ENCODE measurements at places on chromosomes 5 and 9. TPM values are rescaled to one million over a fixed set of nuclear protein-coding genes. Genes with fewer than 3 reads are reported as not detected.

- H3K4me1 ChIP-seq, result peaks cover 6% of the 10 kb centered on the region
- peaks cover 22% of the 10 kb centered on the region for H3K36me3 ChIP-seq
- DNase-seq, result no peak
- peaks cover 1% of the 10 kb centered on the region for H3K27me3 ChIP-seq
- no peak overlapping the region for H3K27ac ChIP-seq
Measured at GRCh38 chr9:33117796-33118195, 41.3 kb upstream of the SMU1 start.

DNA sequence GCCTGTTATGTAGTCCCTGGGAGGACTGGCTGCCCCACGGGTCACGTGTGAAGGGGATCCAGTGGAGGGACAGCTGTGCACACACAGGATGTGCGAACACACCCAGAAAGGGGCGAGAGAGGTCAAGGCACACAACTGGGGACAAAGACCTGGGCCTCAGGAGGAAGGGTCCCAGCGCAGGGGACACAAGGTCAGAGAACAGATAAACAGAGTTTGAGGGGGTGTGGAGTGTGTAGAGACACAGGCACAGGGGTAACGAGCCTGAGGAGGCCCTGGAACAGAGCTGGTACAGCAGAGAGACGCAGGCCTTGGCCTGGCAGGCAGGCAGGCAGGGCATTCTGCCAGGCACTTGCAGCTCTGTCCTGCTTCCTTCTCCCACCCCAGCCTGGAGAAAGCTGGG is 14.8 kb upstream of the PSMD5 start:
- H3K27me3 ChIP-seq, result peaks cover 6% of the 10 kb centered on the region
- no peaks in the 10 kb centered on the region for H3K36me3 ChIP-seq
- no peak for DNase-seq

Gene CYSRT1
- 1.4 TPM for total RNA-seq

Gene SLC1A3
- total RNA-seq, result 4.0 TPM

GRCh38 chr9:84846906-84847305 is 177.4 kb downstream of the NTRK2 start:
- no peak overlapping the region for H3K4me3 ChIP-seq
- no peak overlapping the region for H3K27ac ChIP-seq
- DNase-seq, result no peak

Gene PNPLA7
- total RNA-seq, result 3.9 TPM

Gene ERBIN
- 93.3 TPM for total RNA-seq

GRCh38 chr9:93206576-93207155 is 22.7 kb downstream of the WNK2 start:
- H3K27me3 ChIP-seq, result peaks cover 9% of the 10 kb centered on the region
- no peak overlapping the region for H3K27ac ChIP-seq
- DNase-seq, result no peak
- H3K4me3 ChIP-seq, result no peak overlapping the region
- H3K36me3 ChIP-seq, result no peaks in the 10 kb centered on the region

- peaks cover 4% of the 10 kb centered on the region for H3K36me3 ChIP-seq
- no peak overlapping the region for H3K4me3 ChIP-seq
- peaks cover 1% of the 10 kb centered on the region for H3K27me3 ChIP-seq
- H3K4me1 ChIP-seq, result peaks cover 24% of the 10 kb centered on the region
- no peak overlapping the region for H3K27ac ChIP-seq
Measured at GRCh38 chr5:170353961-170354360, 35.2 kb downstream of the KCNMB1 start.

- no peak overlapping the region for H3K4me3 ChIP-seq
Measured at GRCh38 chr9:127872369-127873222, 4.9 kb downstream of the AK1 start.

DNA sequence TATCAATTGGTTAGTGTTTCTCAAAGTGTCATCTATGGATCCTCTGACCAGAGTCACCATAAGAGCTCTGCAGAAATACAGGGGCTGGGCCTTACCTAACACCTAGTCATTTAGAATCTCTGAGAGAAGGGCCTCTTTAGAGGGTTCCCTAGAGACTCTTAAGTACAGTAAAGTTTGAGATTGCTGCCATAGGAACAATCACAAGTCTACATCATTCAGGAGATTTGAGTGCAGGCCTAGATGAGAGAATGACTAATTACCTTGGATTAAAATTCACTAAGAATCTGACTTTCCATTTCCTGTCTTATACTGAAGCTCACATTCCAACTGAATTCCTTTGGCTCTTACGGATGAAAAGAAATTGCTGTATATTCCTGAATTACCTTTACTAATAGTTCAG is 182.1 kb upstream of the PTGER4 start:
- H3K27me3 ChIP-seq, result peaks cover 1% of the 10 kb centered on the region
- H3K4me1 ChIP-seq, result no peaks in the 10 kb centered on the region
- H3K36me3 ChIP-seq, result no peaks in the 10 kb centered on the region
- no peak overlapping the region for H3K4me3 ChIP-seq

Gene PCSK1
- 0.41 TPM for total RNA-seq

Gene FBP2
- 0.28 TPM for total RNA-seq

GRCh38 chr5:32578363-32578762 is 7.0 kb upstream of the SUB1 start:
- H3K27me3 ChIP-seq, result peaks cover 7% of the 10 kb centered on the region
- peaks cover 24% of the 10 kb centered on the region for H3K4me1 ChIP-seq
- no peak overlapping the region for H3K4me3 ChIP-seq
- H3K36me3 ChIP-seq, result peaks cover 8% of the 10 kb centered on the region

GRCh38 chr5:8826508-8826907 is 719.4 kb downstream of the SEMA5A start:
- H3K4me1 ChIP-seq, result no peaks in the 10 kb centered on the region
- no peaks in the 10 kb centered on the region for H3K27me3 ChIP-seq
- no peak overlapping the region for H3K4me3 ChIP-seq

Gene ISL1
- total RNA-seq, result 0.67 TPM

- peaks cover 6% of the 10 kb centered on the region for H3K27me3 ChIP-seq
- peak; percentile 37 for DNase-seq
- peak overlapping the region; percentile 89 for H3K27ac ChIP-seq
- peaks cover 3% of the 10 kb centered on the region for H3K36me3 ChIP-seq
- no peak overlapping the region for H3K4me3 ChIP-seq
Measured at GRCh38 chr5:111227801-111228200, 3.6 kb downstream of the CAMK4 start.

GRCh38 chr5:174518512-174518911 is 205.9 kb upstream of the MSX2 start:
- no peak overlapping the region for H3K4me3 ChIP-seq
- H3K27me3 ChIP-seq, result peaks cover 2% of the 10 kb centered on the region

DNA sequence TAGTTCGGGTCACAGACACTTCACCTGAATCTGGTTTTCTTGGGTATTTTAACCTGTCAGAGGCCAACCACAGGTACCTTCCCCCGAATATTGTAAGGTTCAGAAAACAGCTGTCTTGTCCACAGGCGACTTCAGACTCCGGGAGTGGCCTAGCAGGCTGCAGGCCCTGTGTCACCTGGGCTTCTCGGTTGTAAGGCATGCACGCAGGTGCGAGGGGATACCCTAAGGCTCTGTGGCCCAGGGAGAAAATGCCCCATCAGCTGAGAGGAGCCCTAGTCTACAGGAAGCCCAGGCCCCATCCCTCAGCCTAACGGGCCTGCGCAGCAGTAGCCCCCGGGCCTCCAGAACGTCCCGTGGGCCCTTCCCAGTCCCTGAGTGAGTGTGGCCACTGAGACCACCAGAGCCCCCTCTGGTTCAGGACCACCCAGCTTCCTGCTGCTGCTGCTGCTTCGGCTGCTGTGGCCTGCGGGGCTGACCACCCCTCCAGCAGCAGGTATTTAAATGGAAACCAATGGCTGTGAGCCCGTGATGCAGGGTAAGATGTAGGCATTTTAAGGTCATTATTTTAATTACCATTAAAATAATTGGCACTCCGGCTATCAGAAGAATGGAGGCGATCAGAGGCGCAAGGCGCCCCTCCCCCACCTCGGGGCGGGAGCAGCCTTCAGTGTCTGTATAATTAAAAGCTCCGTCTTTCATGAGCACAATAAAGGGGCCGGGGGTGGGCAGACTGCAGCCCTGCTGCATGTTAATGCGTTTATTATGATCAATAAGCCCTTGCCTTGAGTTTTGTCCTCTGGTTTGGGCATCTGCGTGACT is 65.4 kb downstream of the PSMB7 start:
- H3K4me1 ChIP-seq, result no peaks in the 10 kb centered on the region
- no peak overlapping the region for H3K27ac ChIP-seq

GRCh38 chr5:108259306-108259705 is 122.6 kb downstream of the FBXL17 start:
- no peak overlapping the region for H3K4me3 ChIP-seq
- peaks cover 1% of the 10 kb centered on the region for H3K27me3 ChIP-seq
- DNase-seq, result no peak
- H3K27ac ChIP-seq, result peak overlapping the region; percentile 12
- H3K4me1 ChIP-seq, result peaks cover 25% of the 10 kb centered on the region
- H3K36me3 ChIP-seq, result no peaks in the 10 kb centered on the region

- H3K27ac ChIP-seq, result peak overlapping the region; percentile 11
- no peak overlapping the region for H3K4me3 ChIP-seq
- peaks cover 4% of the 10 kb centered on the region for H3K27me3 ChIP-seq
- DNase-seq, result peak; percentile 49
- no peaks in the 10 kb centered on the region for H3K36me3 ChIP-seq
Measured at GRCh38 chr9:129584136-129584535, 36.8 kb downstream of the C9orf50 start.

Gene SUSD1
- total RNA-seq, result 5.7 TPM

- no peak overlapping the region for H3K4me3 ChIP-seq
- no peak for DNase-seq
- peaks cover 37% of the 10 kb centered on the region for H3K36me3 ChIP-seq
- H3K27ac ChIP-seq, result no peak overlapping the region
- peaks cover 8% of the 10 kb centered on the region for H3K27me3 ChIP-seq
Measured at GRCh38 chr5:1320436-1321344, 24.2 kb downstream of the CLPTM1L start.

Gene TAF11L7
- total RNA-seq, result not detected

GRCh38 chr5:91374893-91375520 is 8.1 kb downstream of the ARRDC3 start:
- no peaks in the 10 kb centered on the region for H3K4me1 ChIP-seq
- H3K27ac ChIP-seq, result no peak overlapping the region
- H3K36me3 ChIP-seq, result peaks cover 23% of the 10 kb centered on the region
- no peak overlapping the region for H3K4me3 ChIP-seq

Gene PCDHGA4
- 2.0 TPM for total RNA-seq

GRCh38 chr9:105698348-105698870 is 4.1 kb downstream of the TMEM38B start:
- no peak overlapping the region for H3K27ac ChIP-seq
- peaks cover 3% of the 10 kb centered on the region for H3K27me3 ChIP-seq
- peaks cover 19% of the 10 kb centered on the region for H3K4me1 ChIP-seq
- no peak for DNase-seq

DNA sequence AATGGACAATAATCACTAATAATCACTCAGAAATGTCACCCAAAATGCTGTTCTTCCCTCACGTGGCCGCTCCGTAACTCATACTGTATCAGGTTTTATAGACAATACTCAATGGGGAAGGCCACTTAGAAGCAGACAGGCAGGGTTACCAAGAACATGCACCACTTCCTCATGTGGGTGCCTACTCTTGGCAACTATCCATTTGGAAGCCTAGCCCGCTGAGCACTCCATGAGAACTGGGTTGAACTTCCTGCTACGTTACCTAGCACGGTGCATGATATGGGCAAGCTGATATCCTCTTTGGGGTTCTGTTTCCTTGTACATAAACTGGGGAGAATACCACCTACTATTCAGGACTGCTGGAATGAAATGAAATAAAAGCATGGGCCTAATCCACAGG is 14.3 kb downstream of the DAP start:
- peaks cover 54% of the 10 kb centered on the region for H3K36me3 ChIP-seq
- H3K4me3 ChIP-seq, result no peak overlapping the region
- H3K27me3 ChIP-seq, result peaks cover 1% of the 10 kb centered on the region
- H3K4me1 ChIP-seq, result peaks cover 8% of the 10 kb centered on the region

Gene CDO1
- 2.9 TPM for total RNA-seq

Gene PCDHGA12
- 3.8 TPM for total RNA-seq

Gene BTNL9
- total RNA-seq, result 24.3 TPM

Gene SLC6A19
- not detected for total RNA-seq

Gene UBTD2
- total RNA-seq, result 38.8 TPM

Gene SLC36A2
- total RNA-seq, result not detected

DNA sequence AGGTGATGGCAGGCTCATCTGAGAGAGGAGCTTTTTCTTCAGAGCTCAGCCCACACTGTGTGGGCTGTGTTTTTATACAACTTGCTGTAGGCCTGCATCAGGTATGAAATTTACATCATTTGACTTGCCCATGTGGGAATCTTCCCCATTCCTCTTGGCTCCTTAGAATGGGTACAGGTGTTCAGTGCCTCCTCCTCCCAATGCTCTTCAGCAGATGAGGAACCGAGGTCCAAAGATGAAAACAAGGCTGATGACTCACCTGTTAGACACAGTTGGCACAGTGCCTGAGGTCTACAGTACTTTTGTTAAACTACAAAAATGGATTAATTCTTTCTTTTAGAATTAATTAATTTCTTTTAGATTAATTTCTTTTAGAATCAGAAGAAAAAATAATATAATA is 20.8 kb downstream of the PAPPA start:
- H3K27ac ChIP-seq, result no peak overlapping the region
- H3K4me1 ChIP-seq, result no peaks in the 10 kb centered on the region
- H3K27me3 ChIP-seq, result peaks cover 2% of the 10 kb centered on the region
- DNase-seq, result no peak

- no peak overlapping the region for H3K4me3 ChIP-seq
- H3K36me3 ChIP-seq, result no peaks in the 10 kb centered on the region
- no peaks in the 10 kb centered on the region for H3K4me1 ChIP-seq
- no peak for DNase-seq
Measured at GRCh38 chr5:20032896-20033295, 44.9 kb upstream of the CDH18 start.

DNA sequence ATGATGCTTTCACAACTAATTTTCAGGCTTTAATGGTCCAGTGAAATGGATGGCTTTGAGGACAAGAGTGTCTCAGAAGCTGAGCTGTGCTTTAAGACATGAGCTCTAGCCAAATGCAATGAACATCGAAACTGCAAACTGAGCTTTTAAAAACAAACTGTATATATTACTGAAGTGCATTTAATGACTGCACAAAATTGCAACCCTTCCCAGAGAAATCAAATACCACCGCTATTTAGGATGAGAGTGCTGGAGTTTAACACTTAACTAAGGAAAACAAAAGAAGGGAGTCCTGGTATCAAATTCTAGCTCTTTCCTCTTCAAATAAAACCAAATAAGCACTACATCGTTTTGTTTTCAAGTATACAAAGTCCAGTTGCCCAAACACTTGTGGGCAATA is 163.9 kb downstream of the SLF1 start:
- H3K4me3 ChIP-seq, result no peak overlapping the region
- H3K4me1 ChIP-seq, result no peaks in the 10 kb centered on the region

Gene PIP5K1B
- 1.8 TPM for total RNA-seq

- no peak overlapping the region for H3K27ac ChIP-seq
- no peaks in the 10 kb centered on the region for H3K36me3 ChIP-seq
- peak; percentile 9 for DNase-seq
- peaks cover 5% of the 10 kb centered on the region for H3K27me3 ChIP-seq
Measured at GRCh38 chr9:846852-847251, 5.4 kb downstream of the DMRT1 start.

GRCh38 chr5:60386436-60387050 is 313.4 kb downstream of the DEPDC1B start:
- H3K4me1 ChIP-seq, result no peaks in the 10 kb centered on the region
- peaks cover 3% of the 10 kb centered on the region for H3K27me3 ChIP-seq
- H3K36me3 ChIP-seq, result no peaks in the 10 kb centered on the region
- no peak overlapping the region for H3K4me3 ChIP-seq
- no peak for DNase-seq

- no peaks in the 10 kb centered on the region for H3K36me3 ChIP-seq
- H3K4me3 ChIP-seq, result no peak overlapping the region
Measured at GRCh38 chr5:15914638-15915037, 265.0 kb downstream of the MARCHF11 start.

GRCh38 chr9:72441848-72442607 is 77.0 kb upstream of the ZFAND5 start:
- no peak for DNase-seq
- H3K4me3 ChIP-seq, result no peak overlapping the region
- H3K27me3 ChIP-seq, result peaks cover 2% of the 10 kb centered on the region
- H3K4me1 ChIP-seq, result peaks cover 5% of the 10 kb centered on the region
- no peaks in the 10 kb centered on the region for H3K36me3 ChIP-seq

GRCh38 chr9:99693888-99694287 is 127.8 kb upstream of the NR4A3 start:
- H3K27me3 ChIP-seq, result no peaks in the 10 kb centered on the region
- DNase-seq, result no peak
- no peak overlapping the region for H3K4me3 ChIP-seq
- no peaks in the 10 kb centered on the region for H3K36me3 ChIP-seq
